ENCODE measurements at places on chromosomes 16 and 17.
A peak's percentile ranks its signal among the peaks of the same experiment; 100 is the strongest.

GRCh38 chr17:8141741-8142140, 10.5 kb downstream of the PER1 start:
- no peak overlapping the region for H3K27ac ChIP-seq
- DNase-seq, result peak; percentile 48
- no peaks in the 10 kb centered on the region for H3K27me3 ChIP-seq
- H3K4me1 ChIP-seq, result no peaks in the 10 kb centered on the region
- no peaks in the 10 kb centered on the region for H3K36me3 ChIP-seq
- no peak overlapping the region for H3K4me3 ChIP-seq

GRCh38 chr17:1515640-1516387, 598 bp downstream of the INPP5K start:
- peak overlapping the region; percentile 98 for H3K4me3 ChIP-seq
- H3K4me1 ChIP-seq, result peaks cover 2% of the 10 kb centered on the region
- H3K27ac ChIP-seq, result peak overlapping the region; percentile 71

DNA sequence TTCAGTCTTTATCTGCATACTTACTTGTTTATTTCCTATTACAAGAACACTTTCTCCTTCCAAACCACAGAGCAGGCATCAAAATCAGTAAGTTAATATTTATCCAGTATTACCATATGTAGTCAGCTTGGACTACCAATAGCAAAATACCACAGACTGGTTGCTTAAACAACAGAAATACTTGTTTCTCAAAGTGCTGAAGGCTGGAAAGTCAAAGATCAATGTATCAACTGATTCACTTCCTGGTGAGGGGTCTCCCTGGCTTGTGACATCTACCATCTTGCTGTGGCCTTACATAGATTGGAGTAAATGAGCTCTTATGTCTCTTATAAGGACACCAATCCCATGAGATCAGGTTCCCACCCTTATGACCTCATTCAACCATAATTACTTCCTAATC, 2.6 kb downstream of the STXBP4 start:
- no peaks in the 10 kb centered on the region for H3K36me3 ChIP-seq
- DNase-seq, result no peak

DNA sequence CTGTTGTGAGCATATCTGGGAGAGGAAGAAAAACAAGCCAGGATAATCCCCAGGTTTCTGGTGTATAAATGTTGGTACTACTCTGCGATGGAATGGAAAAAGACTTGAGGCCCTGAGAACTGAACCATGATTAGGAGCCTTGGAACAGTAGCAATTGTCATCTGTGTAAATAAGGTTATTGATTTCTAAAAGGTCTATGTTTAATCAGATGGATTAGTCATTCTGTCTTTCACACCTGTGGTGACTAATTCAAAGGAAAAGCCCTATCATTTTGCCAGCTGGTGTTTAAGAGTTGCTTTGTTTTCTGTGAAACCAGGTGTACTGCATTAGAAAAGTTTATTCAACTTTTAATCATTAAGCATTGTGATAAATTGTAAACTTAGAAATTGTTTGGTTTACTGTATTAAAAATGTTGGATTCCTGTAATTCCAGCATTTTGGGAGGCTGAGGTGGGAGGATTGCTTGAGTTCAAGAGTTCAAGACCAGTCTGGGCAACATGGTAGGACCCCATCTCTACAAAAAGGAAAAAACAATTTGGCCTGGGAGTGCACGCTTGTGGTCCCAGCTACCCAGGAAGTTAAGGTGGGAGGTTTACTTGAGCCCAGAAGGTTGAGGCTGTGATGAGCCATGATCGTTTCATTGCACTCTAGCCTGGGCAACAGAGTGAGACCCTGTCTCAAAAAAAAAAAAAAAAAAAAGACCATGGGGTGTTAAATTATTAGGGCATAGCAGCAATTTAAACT, 29.0 kb upstream of the KPNB1 start:
- H3K27me3 ChIP-seq, result no peaks in the 10 kb centered on the region
- no peaks in the 10 kb centered on the region for H3K36me3 ChIP-seq
- no peak overlapping the region for H3K27ac ChIP-seq
- no peak overlapping the region for H3K4me3 ChIP-seq

DNA sequence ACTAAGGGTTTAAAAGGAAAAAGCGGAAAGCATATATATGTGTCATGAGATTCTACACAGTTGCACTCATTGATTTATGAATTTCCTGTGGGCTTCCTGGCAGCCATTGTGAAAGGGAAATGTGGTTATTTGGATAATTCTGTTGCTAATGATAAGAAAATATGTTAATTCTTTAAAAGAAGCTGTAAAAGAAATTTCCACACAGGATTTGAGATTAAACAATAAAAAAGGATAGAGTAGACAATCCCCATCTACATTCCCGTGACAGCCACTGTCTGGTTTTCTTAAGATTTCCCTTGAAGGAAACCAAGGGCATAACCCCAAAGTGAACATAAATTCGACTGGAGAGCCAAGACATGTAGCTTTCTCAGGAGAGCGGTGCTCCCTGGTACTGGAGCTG, 397.5 kb downstream of the CPPED1 start:
- DNase-seq, result no peak
- no peaks in the 10 kb centered on the region for H3K36me3 ChIP-seq
- peaks cover 4% of the 10 kb centered on the region for H3K4me1 ChIP-seq
- H3K27me3 ChIP-seq, result no peaks in the 10 kb centered on the region
- no peak overlapping the region for H3K4me3 ChIP-seq

- peaks cover 5% of the 10 kb centered on the region for H3K4me1 ChIP-seq
- H3K27me3 ChIP-seq, result no peaks in the 10 kb centered on the region
- DNase-seq, result no peak
These were observed 98.6 kb downstream of the CYTH1 start for GRCh38 chr17:78683408-78683961.

- no peak overlapping the region for H3K27ac ChIP-seq
- no peaks in the 10 kb centered on the region for H3K36me3 ChIP-seq
- no peaks in the 10 kb centered on the region for H3K4me1 ChIP-seq
- no peak overlapping the region for H3K4me3 ChIP-seq
- H3K27me3 ChIP-seq, result no peaks in the 10 kb centered on the region
These were observed 92.2 kb upstream of the CACNG3 start for GRCh38 chr16:24163935-24164334.

GRCh38 chr16:29744541-29745101, 1.2 kb downstream of the C16orf54 start:
- H3K27ac ChIP-seq, result no peak overlapping the region
- DNase-seq, result no peak
- no peaks in the 10 kb centered on the region for H3K36me3 ChIP-seq
- no peaks in the 10 kb centered on the region for H3K27me3 ChIP-seq
- H3K4me3 ChIP-seq, result no peak overlapping the region
- H3K4me1 ChIP-seq, result no peaks in the 10 kb centered on the region

Data from ovary (tissue), 10 donors.